ENCODE measurements at places on chromosomes 5 and 9. TPM values are rescaled to one million over a fixed set of nuclear protein-coding genes. Genes with fewer than 3 reads are reported as not detected.

Gene JAKMIP2
- polyA plus RNA-seq, result 5.2 TPM

DNA sequence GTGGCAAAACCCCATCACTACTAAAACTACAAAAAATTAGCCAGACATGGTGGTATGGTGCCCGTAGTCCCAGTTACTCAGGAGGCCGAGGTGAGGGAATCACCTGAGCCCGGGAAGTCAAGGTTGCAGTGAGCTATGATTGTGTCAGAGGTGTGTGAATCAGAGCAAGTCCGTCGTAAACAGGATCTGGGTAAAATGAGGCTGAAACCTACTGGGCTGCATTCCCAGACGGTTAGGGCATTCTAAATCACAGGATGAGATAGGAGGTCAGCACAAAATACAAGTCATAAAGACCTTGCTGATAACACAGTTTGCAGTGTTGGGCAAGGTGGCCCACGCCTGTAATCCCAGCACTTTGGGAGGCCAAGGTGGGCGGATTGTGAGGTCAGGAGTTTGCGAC is 1.9 kb upstream of the CLTB start:
- no peak for DNase-seq

GRCh38 chr9:105706156-105706555 is 11.8 kb downstream of the TMEM38B start:
- no peak for DNase-seq

- DNase-seq, result no peak
These were observed 21.0 kb downstream of the PAEP start for GRCh38 chr9:135582541-135582940.

- DNase-seq, result no peak
These were observed 625 bp upstream of the UBLCP1 start for GRCh38 chr5:159262472-159262858.
